ENCODE measurements at places on chromosomes 11 and 22. TPM values are rescaled to one million over a fixed set of nuclear protein-coding genes. Genes with fewer than 3 reads are reported as not detected.

DNA sequence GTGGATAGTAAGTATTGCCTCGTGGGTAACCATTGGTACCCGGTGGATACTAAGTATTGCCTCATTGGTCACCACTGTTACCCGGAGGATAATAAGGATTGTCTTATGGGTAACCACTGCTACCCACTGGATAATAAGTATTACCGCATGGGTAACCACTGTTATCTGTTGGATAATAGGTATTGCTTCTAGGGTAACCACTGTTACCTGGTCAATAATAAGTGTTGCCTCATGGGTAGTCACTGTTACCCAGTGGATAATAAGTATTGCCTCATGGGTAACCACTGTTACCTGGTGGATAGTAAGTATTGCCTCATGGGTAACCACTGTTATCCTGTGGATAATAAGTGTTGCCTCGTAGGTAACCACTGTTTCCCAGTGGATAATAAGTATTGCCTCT, 22.6 kb upstream of the NXPE4 start:
- H3K36me3 ChIP-seq: no peaks in the 10 kb centered on the region
- no peaks in the 10 kb centered on the region for H3K4me1 ChIP-seq
- no peak overlapping the region for H3K4me3 ChIP-seq
- no peaks in the 10 kb centered on the region for H3K27me3 ChIP-seq
- no peak overlapping the region for H3K27ac ChIP-seq

- DNase-seq: no peak
- H3K4me1 ChIP-seq: no peaks in the 10 kb centered on the region
- H3K27me3 ChIP-seq: peaks cover 6% of the 10 kb centered on the region
- H3K4me3 ChIP-seq: no peak overlapping the region
These were observed 71.7 kb upstream of the FAR1 start for GRCh38 chr11:13596611-13597326.

The SYNGR1 gene
- 9.3 TPM for total RNA-seq

DNA sequence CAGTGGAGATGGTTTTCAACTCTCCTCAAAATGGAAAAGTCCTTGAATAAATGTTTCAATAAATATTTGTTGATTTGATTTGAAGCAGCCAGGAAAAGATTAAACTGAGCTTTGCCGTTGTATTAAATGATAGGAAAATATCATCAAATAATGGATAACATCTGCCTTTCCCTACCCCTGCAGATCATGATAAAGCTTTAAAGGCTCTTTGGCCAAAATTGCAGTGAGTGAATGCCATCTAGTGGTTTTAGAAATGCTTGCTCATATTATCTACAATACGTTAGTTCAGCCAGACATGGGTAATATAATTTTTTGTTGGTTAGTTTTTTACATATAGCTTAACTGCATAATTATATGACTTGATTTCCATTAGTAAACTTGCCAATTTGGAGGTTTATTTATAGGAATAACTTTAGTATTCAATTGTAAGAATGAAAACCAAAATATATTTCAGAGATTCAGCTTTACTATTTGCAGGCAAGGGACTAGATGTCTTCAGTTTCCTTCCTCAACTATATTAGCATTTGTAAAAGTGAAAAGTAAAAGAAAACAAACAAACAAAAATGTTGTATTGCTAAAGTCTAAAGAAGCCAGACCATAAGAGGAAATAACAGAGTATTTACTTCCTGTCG, 159.2 kb downstream of the MSANTD4 start:
- DNase-seq: no peak
- no peaks in the 10 kb centered on the region for H3K4me1 ChIP-seq
- H3K27ac ChIP-seq: no peak overlapping the region
- H3K4me3 ChIP-seq: no peak overlapping the region
- no peaks in the 10 kb centered on the region for H3K36me3 ChIP-seq
- peaks cover 13% of the 10 kb centered on the region for H3K27me3 ChIP-seq

The MCHR1 gene
- total RNA-seq: not detected

The ABCG4 gene
- 0.22 TPM for total RNA-seq

The SOX10 gene
- not detected for total RNA-seq

The KDM4E gene
- total RNA-seq: not detected

- no peaks in the 10 kb centered on the region for H3K27me3 ChIP-seq
- DNase-seq: no peak
- H3K36me3 ChIP-seq: peaks cover 24% of the 10 kb centered on the region
- H3K4me3 ChIP-seq: no peak overlapping the region
These were observed 70.6 kb downstream of the RRAS2 start for GRCh38 chr11:14288189-14288935.

DNA sequence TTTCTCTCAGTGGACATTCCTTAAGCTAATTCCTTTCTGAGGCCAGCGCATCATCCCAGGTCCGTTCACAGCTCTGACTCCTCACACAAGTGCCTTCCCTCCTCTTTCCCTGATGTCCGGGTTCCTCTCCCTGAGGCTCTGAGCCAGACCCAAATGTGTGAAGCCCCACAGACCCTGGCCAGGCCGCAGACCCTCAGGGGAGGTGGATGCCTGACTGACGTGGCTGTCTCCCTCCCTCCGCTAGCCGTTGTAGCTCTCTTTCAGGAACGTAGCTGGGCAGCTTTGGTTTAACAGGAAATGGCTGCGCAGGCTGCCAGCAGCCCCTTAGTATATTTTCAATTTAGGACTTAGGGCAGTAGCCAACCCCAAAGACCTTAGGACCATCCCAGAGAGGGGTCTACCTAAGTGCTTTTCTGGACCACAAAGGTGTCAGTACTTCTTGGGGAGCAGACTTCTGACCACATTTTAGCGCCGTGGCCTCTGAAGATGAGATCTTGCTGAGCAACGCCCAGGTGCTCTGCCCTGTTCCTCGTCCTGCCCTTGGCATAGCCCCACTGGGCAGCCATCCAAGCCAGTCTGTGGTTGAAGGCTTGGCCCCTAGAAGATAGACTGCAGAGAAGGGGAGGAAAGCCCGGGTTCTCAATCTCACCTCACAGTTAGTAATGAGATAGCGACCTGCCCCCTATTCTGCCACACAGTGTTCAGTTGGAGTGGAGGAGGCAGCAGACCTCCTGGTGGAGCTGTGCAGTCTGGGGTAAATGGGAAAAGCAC, 27.0 kb downstream of the MYBPC3 start:
- H3K36me3 ChIP-seq: peaks cover 4% of the 10 kb centered on the region
- H3K27me3 ChIP-seq: no peaks in the 10 kb centered on the region
- no peak overlapping the region for H3K4me3 ChIP-seq
- no peak for DNase-seq
- H3K27ac ChIP-seq: no peak overlapping the region

DNA sequence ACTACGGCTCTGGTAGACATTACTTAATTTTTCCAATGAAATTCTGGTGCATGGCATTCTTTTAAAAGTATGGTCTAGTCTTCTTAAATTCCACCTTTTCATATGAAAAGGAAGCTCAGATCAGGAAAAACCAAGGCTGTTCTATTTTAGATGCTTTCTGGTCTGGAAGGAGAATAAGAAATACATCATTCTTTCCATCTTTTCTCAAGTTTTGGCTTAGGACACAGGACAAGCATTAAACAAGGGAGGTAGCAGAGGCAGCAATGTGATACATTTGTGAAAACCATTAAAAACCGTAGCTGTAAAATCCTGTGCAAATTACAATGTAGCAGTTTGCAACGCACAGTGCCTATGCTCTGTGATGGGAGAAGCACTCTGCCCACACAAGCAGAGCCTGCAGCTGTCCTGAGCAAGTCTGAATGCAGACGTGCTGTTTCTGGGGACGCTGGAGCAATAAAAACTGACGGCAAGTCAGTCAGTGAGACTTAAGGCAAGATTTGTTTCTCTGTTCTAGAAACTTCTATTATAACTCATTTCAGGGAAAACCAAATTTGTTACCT, 23.7 kb downstream of the NAP1L4 start:
- peaks cover 49% of the 10 kb centered on the region for H3K36me3 ChIP-seq
- no peak overlapping the region for H3K4me3 ChIP-seq
- H3K27me3 ChIP-seq: no peaks in the 10 kb centered on the region
- no peak for DNase-seq
- peaks cover 21% of the 10 kb centered on the region for H3K4me1 ChIP-seq

DNA sequence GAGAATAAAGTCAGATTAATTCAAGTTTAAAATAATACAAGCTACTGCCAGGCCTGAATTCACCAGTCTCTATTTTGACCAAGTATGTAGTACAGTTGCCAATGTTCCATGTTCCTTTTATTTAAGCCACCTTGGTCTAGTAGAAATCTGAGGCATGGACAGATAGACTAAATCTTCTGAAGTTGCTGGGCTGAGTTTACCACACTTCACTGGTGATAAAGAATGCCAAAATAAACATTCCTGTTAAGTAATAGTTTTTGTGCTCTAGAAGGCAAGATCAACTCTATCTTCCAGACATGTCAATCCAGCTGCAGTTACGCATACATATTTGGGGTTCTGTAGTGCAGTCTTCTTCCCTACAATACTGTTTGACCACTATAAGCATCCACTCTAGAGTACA, 83.9 kb upstream of the C11orf87 start:
- no peak overlapping the region for H3K27ac ChIP-seq
- no peaks in the 10 kb centered on the region for H3K36me3 ChIP-seq
- H3K4me1 ChIP-seq: no peaks in the 10 kb centered on the region
- peaks cover 3% of the 10 kb centered on the region for H3K27me3 ChIP-seq
- no peak for DNase-seq

DNA sequence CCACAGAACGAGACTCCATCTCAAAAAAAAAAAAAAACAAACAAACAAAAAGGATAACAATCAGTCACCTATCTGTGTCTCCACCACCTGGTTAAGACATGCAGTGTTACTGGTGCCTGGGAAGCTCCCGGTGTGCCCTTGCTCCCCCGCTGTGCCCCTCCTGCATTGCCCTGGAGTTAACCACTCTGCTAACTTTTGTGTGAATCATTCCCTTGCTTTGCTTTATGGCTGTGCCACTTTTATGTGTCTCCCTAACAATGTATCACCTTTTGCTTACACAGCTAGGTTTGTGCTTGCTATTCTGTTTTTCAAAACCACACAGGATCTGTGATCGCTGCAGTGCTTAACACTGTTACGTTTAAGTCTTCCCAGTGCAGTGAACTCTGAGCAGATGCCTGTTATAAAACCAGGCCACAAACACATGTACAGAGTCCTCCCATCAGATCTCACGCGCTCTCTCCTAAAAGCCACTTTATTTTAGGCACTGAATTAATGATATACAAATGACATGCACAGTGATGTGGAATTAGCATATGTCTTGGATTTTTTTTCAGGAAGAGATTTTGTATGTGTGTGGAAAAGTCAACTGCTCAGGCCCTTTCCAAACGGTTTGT, 69.9 kb downstream of the BUD13 start:
- H3K36me3 ChIP-seq: no peaks in the 10 kb centered on the region
- peaks cover 11% of the 10 kb centered on the region for H3K27me3 ChIP-seq
- no peak overlapping the region for H3K27ac ChIP-seq
- H3K4me1 ChIP-seq: no peaks in the 10 kb centered on the region

DNA sequence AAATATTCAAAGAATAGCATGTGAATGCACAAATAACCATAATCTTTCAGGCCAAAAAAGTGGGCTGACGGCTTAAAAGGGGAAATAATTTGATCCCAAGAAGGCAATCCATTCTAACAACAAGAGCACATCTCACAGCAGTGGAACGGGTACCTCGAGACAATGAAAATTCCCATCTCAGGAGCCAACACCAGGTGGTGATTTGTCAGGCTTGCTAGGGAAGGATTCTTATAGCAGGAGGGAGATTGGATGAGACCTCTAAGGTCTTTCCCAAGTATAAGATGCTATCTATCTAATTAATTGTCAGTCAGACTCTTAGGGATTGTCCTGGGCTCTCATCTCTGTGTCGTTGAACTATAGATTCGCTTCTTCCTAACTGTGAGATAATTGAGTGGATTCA, 284.0 kb downstream of the ETS1 start:
- peak overlapping the region; percentile 87 for H3K27ac ChIP-seq
- no peak for DNase-seq
- peak overlapping the region; percentile 38 for H3K4me3 ChIP-seq
- H3K4me1 ChIP-seq: peaks cover 78% of the 10 kb centered on the region
- no peaks in the 10 kb centered on the region for H3K27me3 ChIP-seq

GRCh38 chr22:47119181-47119580, 356.7 kb downstream of the TBC1D22A start:
- peaks cover 2% of the 10 kb centered on the region for H3K36me3 ChIP-seq
- peaks cover 5% of the 10 kb centered on the region for H3K4me1 ChIP-seq
- no peak overlapping the region for H3K4me3 ChIP-seq

DNA sequence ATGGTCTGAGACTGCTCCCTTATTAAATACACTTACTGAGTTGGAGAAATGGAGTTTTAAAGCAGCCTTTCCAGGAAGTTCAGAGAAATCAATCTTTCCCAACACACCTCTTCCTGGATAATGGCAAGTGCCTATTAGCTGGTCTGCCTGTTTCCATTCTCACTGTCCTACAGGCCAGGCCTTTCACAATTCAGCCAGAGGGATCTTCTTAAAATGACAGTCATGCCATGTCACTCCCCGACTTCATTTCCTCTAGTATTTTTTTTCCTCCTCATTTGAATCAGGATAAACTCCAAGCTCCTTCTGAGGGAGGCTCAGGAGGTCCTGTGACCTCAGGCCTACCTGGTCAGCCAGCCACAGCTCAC, 62.6 kb downstream of the FDX1 start:
- no peak overlapping the region for H3K4me3 ChIP-seq
- H3K27ac ChIP-seq: no peak overlapping the region
- no peaks in the 10 kb centered on the region for H3K4me1 ChIP-seq
- peaks cover 3% of the 10 kb centered on the region for H3K36me3 ChIP-seq
- H3K27me3 ChIP-seq: peaks cover 5% of the 10 kb centered on the region
- no peak for DNase-seq

The BARX2 gene
- total RNA-seq: not detected

DNA sequence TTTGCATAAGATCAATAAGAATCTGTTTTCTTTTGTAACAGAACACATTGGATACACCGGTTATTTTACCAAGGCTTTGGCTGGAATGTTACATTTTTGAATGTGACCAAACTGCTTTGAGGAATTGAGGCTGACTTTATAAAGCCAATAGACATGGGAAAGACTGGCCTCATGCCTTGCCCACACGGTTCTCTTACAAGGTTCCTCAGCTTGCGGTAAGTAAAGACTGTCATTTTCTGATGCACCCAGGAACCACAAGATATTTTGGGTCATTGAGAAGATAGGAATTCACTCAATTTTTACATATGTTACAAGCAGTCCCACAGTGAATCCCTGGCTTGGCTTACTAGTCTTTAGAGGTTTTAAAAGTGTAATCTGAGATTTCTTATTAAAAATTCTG, 23.9 kb downstream of the OR10A6 start:
- peaks cover 36% of the 10 kb centered on the region for H3K27me3 ChIP-seq
- no peaks in the 10 kb centered on the region for H3K36me3 ChIP-seq
- no peak overlapping the region for H3K4me3 ChIP-seq
- no peak for DNase-seq
